HT-29 (cell line): ENCODE measurements at places on chromosomes 6 and 20. TPM values are rescaled to one million over a fixed set of nuclear protein-coding genes. Genes with fewer than 3 reads are reported as not detected.

PPP1R16B gene
- total RNA-seq: not detected in 2 replicates

GRCh38 chr6:144372611-144373594 is 87.8 kb downstream of the UTRN start:
- no peak for DNase-seq

DCDC2 gene
- 0.08 TPM in 1 of 2 replicates, not detected in the other for total RNA-seq

DNA sequence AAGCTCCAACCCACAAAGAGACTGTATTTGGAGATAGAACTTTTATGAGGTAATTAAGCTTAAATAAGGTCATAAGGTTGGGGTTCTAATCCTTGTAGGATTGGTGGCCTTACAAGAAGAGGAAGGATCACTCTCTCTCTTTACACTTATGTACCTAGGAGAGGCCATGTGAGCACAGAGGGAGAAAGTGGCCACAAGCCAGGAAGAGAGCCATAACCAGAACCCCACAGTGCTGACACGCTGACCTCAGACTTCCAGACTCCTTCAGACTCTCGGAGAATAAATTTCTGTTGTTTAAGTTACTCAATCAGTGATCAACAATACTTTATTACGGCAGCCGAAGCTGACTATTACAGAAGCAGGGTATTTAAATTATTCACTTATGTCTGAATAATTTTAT is 430.5 kb upstream of the EPHA7 start:
- peak; percentile 2 for DNase-seq

DNA sequence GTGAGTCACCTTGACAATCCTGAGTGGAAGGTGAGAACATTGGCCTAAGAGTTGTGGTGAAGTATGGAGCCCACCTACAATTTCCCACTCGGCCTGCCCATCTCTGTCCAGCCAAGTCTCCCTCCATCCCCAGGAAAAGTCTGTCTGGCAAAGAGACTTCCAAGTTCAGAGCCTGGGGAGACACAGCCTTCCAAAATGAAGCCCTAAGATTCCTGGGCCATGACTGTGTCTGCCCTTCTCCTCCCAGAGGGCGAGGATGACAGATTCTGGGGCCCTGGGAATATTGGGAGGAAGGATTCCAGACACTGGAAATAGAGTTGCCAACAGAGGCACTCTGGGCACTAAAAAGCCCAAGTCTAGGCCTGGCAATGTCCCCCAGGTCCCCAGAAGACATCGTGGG is 176.8 kb downstream of the NFATC2 start:
- no peak for DNase-seq

- no peak for DNase-seq
These were observed 21.7 kb downstream of the YTHDF1 start for GRCh38 chr20:63194007-63194796.

HEY2 gene
- 0.08 TPM in 1 of 2 replicates, not detected in the other for total RNA-seq

NHSL1 gene
- 14.1 and 15.6 TPM in 2 replicates for total RNA-seq

SLC2A4RG gene
- 200 and 229 TPM in 2 replicates for total RNA-seq

POPDC3 gene
- total RNA-seq: not detected in 2 replicates

SLC32A1 gene
- total RNA-seq: not detected in 2 replicates

FAM217A gene
- total RNA-seq: not detected in 2 replicates

DNA sequence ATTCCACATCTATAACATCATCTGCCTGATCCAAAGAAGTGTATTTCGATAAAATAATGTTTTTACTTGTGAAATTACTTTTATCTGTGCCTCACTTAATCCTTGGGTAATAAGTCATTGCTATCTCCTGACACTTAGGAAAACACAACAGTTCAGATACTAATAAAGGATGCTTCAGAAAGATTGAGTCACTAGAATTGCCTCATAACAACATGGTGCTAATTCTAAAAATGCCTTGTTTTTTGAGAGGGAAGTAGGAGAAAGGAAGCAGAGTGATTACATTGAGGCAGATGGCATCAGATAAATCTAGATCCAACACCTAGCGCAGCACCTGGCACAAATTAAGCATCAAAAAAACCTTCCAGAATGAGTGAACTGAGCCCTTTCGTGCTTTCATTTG is 69.0 kb downstream of the NCOA7 start:
- DNase-seq: no peak

PRDM1 gene
- 1.4 TPM in 1 of 2 replicates, not detected in the other for total RNA-seq

GRCh38 chr6:41546866-41547798 is 951 bp downstream of the FOXP4 start:
- peak; percentile 62 for DNase-seq

DNA sequence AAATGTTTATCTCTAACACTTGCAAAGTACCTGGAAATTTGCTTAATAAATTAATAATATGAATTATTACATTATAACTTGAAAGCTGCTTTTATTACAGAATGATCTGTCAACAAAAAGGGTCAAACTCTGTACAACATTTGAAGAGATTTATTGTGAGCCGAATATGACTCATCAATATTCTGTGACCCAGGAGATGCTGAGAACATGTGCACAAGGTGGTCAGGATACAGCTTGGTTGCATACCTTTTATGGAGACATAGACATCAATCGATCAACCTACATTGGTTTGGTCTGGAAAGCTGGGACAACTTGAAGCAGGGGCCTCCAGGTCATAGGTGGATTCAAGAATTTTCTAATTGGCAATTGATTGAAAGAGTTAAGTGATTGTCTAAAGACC is 79.0 kb downstream of the RNASET2 start:
- peak; percentile 12 for DNase-seq

GPR63 gene
- total RNA-seq: 0.13 TPM in 1 of 2 replicates, not detected in the other

GSTA4 gene
- total RNA-seq: 4.1 and 5.4 TPM in 2 replicates

DNA sequence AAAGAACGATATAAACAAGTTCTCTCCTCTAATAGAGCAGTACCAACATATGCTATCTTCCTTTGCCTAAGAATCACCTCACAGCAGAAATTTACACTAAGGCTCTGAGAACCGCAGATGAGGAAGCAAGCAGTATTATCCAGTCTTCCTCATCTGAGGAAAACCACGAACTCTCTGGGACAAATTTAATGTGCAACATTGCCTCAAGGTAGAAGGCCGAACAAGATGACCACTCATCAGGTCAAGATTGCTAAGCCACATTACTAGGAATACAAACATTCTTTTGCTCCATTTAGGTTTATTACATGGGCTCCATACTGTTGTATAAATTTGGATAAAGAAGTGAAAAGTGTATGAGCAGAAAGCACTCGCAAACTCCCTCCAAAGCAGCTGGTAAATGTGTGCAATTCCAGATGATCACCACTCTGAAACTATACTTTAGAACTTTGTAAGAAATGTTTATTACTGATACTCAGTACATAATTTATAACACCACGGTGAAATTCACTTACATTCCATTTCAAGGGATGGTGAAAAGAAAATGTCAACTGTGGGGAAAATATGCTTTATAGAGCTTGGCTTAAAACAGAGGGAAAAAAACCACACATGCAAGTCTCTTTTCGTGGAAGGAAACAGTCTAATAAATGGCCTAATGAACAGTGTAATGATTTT is 398.4 kb downstream of the BTBD9 start:
- no peak for DNase-seq

GRCh38 chr20:3752386-3752759 is 15.2 kb downstream of the ADISSP start:
- no peak for DNase-seq

GRCh38 chr6:12280902-12281301 is 9.3 kb upstream of the EDN1 start:
- no peak for DNase-seq

- no peak for DNase-seq
These were observed 985 bp downstream of the ZBP1 start for GRCh38 chr20:57619051-57619831.

MYT1 gene
- 2.8 and 5.8 TPM in 2 replicates for total RNA-seq

THBS2 gene
- not detected in 2 replicates for total RNA-seq

- no peak for DNase-seq
These were observed 242.5 kb downstream of the TTLL2 start for GRCh38 chr6:167567142-167568033.

DNA sequence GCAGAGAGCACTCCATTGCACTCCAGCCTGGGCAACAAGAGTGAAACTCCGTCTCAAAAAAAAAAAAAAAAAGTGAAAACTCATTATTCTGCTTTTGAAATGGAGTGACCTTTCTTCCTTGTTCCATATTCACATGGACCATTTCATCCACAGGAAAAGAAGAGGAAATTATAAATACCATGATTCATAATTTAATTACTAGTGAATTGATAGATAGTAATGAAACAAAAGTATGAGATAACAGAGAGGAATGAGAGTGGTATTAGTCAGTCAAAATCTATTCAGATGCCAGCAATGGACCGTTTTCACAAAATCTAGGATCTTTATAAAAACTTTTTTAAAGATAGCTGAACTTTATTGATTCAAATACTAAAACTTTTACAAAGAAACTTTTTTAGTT is 443.1 kb upstream of the FLRT3 start:
- DNase-seq: no peak

GRCh38 chr6:36844232-36845170 is 5.3 kb upstream of the CPNE5 start:
- DNase-seq: no peak

DNA sequence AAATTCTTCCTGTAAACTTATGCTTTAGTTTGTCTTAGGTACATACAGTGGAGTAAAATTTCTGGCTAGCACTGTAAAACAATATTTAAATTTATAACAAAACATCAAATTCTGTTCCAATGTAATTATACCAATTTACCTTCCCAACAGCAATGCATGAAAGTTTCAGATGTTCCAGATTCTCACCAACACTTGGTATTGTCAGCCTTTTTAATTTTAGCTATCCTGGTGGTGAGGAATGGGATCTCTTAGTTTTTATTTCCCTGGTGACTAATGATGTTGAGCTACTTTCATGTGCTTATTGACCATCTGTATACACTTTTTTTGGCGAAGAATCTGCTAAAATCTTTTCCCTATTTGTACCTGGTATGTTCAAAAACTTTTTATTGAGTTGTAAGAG is 76.1 kb upstream of the PHACTR1 start:
- no peak for DNase-seq

CAGE1 gene
- 0.10 and 0.16 TPM in 2 replicates for total RNA-seq

MEP1A gene
- total RNA-seq: 0.05 TPM in 1 of 2 replicates, not detected in the other

TXLNB gene
- total RNA-seq: not detected in 2 replicates

GRCh38 chr6:15953152-15953880 is 175.6 kb upstream of the MYLIP start:
- no peak for DNase-seq

DNA sequence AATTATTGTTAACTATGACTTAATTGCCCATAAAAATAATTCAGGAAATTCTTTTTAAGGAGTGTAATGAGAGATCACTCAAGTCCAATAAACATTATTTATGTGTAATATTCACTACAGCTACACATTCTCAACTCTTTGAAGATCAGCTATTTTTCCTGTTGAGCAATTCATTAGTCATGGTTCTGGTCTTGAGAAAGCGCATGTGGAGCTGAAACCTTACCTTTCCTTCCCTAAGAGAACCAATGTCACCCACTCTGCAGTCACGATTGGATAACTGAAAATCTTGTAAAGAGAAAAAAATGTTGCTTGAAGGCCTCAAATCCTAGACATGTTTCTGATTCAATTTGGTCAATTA is 736.9 kb upstream of the MARCKS start:
- no peak for DNase-seq

GRCh38 chr6:122995921-122996793 is at the start of gene CLVS2:
Gene CLVS2 (plus strand): TSS chr6:122996235. CDS start chr6:122997778, 1,543 bp downstream.
- no peak for DNase-seq

HRH3 gene
- total RNA-seq: not detected in 2 replicates

GRCh38 chr6:107110200-107110599 is 5.1 kb downstream of the BEND3 start:
- no peak for DNase-seq

- no peak for DNase-seq
These were observed 70.8 kb downstream of the YTHDF1 start for GRCh38 chr20:63145156-63145555.

DNA sequence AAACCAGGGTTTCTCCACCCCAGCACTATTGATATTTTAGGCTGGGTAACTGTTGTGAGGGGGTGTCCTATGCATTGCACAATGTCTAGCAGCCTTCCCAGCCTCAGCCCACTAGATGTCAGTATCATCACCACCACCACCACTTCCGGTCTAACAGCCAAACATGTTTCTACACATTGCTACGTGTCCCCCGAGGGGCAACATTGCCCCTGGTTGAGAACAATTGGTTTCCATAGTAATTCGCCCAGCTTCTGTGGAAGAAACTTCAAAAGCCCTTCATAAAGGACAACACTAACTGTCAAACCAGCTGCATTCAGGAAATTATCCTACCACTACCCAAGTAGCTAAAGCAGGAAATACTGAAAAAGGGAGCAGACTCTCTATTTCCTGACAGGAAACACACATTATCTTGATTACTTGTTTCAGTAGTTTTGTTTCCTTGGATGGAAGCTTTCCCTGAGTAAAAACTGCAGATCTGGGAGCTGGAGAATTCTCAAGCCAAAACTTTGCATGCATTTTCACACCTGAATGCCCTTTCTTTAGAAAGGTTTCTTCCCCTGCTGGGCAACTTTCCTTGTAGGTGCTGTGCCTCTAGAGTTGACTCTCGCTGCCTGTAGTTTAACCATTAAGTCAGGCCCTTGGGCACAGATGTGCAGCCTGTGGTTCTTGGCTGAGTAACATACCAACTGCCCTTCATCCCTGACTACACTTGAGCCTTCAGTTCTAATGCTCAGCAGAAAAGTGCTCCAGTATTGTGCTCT is 23.6 kb downstream of the PKHD1 start:
- peak; percentile 62 for DNase-seq

GRCh38 chr6:152318278-152318677 is 318.9 kb downstream of the SYNE1 start:
- DNase-seq: no peak

DNA sequence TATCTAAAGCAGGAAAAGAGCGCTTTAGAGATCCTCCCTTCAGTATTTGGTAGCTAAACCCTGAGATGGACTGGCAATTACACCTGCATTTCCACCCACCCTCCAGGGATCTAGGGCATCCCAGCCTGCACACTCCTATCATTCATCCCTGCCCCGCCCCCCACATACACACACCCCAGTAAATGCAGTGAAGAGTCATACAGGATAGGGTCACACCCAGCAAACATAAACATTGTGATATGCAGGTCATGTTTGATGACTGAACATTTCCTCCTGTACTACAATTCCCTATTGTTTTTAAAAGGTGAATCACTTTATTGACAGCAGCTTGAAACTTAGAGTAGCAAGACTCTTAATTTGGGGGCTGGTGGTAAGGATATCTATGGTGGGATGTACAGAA is 112.9 kb downstream of the FOXO3 start:
- DNase-seq: no peak

C6orf141 gene
- 36.8 and 45.8 TPM in 2 replicates for total RNA-seq

- peak; percentile 44 for DNase-seq
These were observed 1.4 kb downstream of the CTSZ start for GRCh38 chr20:59005523-59006166.

SNX9 gene
- 10.6 and 11.1 TPM in 2 replicates for total RNA-seq

- peak; percentile 66 for DNase-seq
These were observed 118.4 kb upstream of the SGK1 start for GRCh38 chr6:134436281-134436815.

FUT9 gene
- not detected in 2 replicates for total RNA-seq

DNA sequence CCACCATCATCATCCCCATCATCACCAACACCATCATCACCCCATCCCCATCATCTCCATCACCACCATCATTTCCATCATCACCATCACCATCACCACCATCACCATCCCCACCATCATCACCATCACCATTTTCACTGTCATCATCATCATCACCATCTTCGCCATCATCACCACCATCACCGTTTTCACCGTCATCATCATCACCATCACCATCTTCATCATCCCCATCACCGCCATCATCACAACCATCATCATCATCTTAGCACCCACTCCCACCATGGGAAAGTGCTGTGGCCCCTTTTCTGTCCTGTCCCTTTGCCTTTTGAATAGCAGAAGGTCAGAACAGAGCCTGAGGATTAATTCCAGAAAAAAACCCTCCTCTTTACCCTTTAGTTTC is 28.5 kb upstream of the GATA5 start:
- DNase-seq: no peak

- DNase-seq: no peak
These were observed 5.0 kb downstream of the PFDN4 start for GRCh38 chr20:54212871-54213270.

GRCh38 chr6:132228894-132229293 is 172.4 kb downstream of the MOXD1 start:
- no peak for DNase-seq
